Ovary (tissue), 10 donors: ENCODE measurements at places on chromosomes 3 and 15. TPM values are rescaled to one million over a fixed set of nuclear protein-coding genes. Genes with fewer than 3 reads are reported as not detected.
A peak's percentile ranks its signal among the peaks of the same experiment; 100 is the strongest.

Gene KLHL40
- total RNA-seq: not detected

Gene C3orf22
- not detected for total RNA-seq

Gene CELSR3
- total RNA-seq: 1.7 TPM

Gene GMNC
- total RNA-seq: 6.8 TPM

Gene GABRR3
- total RNA-seq: not detected

Gene CCDC9B
- 1.8 TPM for total RNA-seq

DNA sequence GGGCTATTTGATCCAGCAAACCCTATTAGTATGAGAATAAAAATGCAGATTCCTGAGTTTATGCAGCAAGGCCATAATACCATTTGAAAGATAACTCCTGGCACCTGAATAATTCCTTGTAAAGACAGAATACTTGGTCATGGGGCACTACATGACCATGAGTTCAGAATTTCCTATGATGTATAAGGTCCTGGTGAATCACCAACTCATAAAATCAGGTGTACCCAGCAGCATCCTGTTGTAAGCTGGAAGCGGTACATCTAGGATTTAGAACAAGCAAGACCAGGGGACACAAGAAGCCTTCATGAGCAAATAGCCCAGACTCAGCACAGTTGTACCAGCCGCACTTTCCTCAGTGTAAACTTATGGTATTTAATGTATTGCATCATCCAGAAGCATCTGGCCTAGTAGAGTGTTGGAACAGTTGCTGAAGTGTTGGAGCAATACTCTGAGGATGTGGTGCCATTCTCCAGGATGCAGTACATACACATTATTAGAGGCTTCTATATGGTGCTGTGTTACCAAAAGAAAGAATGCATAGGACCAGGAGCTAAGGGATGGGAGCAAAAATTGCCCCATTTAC is 233.4 kb downstream of the SQOR start:
- H3K4me3 ChIP-seq: no peak overlapping the region
- DNase-seq: no peak
- no peaks in the 10 kb centered on the region for H3K4me1 ChIP-seq
- H3K36me3 ChIP-seq: no peaks in the 10 kb centered on the region
- H3K27ac ChIP-seq: no peak overlapping the region

DNA sequence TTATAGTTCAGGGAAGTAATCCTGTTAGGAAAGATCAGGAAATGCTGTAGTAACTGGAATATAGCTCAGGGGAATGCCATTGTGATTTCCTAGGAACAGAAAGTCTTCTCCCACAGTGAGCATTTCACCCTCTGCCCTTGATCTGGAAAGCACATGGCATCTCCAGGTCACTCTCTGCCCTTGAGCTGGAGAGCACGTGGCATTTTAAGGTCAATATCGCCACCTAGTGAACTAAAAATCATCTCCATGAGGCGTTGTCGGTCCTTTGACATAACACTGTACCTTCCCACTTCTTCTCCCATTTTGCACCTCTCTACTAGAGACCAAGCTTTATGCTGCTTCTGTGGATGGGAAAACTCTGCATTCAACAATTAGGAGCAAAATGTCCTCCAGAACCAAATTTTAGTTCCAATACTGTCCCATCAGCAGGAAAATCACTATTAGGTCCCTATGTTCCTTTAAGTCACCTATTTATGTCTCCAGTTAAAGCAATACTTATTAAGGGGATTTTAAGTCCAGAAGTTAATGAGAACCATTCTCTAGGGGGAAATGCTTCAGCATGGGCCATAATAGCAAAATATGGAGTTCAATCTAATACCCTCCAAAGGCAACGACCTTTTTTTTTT is 54.7 kb upstream of the GK5 start:
- peaks cover 2% of the 10 kb centered on the region for H3K4me1 ChIP-seq
- no peaks in the 10 kb centered on the region for H3K27me3 ChIP-seq
- no peaks in the 10 kb centered on the region for H3K36me3 ChIP-seq

DNA sequence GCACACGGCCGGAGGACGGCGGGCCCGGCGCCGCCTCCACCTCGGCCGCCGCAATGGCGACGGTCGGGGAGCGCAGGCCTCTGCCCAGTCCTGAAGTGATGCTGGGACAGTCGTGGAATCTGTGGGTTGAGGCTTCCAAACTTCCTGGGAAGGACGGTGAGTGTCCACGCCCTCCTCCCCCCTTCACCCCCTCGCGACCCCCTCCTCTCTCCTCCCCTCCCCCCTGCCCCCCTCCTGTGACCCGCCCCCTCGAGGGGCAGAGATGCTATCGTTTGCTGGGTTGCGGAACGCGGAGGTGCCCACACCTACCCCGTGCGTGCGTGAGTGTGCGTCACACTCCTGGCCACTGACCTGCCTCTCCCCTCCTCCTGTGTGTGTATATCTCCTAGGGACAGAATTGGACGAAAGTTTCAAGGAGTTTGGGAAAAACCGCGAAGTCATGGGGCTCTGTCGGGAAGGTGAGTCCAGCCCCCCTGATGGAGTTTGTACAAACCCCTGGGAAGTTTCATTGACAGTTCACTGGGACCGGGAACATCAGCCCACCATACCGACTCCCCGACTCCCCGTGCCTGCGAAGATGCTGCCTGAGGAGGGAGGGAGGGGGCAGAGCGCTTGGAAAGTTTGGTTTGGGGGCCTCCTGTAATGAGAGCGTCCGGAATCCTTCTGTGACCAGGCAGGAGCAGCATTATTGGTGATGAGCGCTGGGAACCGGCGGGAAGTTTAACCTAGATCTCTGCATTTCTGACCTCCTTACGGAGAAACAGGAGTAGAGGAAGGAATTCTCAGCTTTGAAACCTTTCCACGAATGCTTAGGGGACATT is 795 bp upstream of the SCAANT1 start:
- H3K27me3 ChIP-seq: no peaks in the 10 kb centered on the region
- peaks cover 5% of the 10 kb centered on the region for H3K4me1 ChIP-seq
- peak overlapping the region; percentile 96 for H3K27ac ChIP-seq

GRCh38 chr3:133277813-133278212 is 122.0 kb upstream of the BFSP2 start:
- H3K4me1 ChIP-seq: no peaks in the 10 kb centered on the region
- H3K36me3 ChIP-seq: no peaks in the 10 kb centered on the region
- DNase-seq: no peak
- H3K27me3 ChIP-seq: no peaks in the 10 kb centered on the region

DNA sequence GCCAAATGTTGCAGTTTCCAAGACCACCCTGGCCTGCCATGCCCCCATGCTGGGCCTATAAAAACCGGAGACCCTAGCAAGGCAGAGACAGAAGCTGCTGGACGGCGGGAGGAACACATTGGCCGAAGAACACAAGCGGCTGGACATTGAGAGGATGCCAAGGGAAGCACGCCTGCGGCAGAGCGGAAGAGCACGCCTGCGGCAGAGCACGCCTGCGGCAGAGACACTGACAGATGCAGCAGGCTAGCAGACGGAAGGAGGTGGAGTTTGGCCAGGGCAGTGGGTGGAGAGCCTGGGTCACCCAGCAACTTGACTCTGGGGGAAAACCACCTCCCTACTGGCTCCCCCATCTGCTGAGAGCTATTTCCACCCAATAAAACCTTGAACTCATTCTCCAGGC is 322.3 kb upstream of the TBL1XR1 start:
- H3K27ac ChIP-seq: no peak overlapping the region

DNA sequence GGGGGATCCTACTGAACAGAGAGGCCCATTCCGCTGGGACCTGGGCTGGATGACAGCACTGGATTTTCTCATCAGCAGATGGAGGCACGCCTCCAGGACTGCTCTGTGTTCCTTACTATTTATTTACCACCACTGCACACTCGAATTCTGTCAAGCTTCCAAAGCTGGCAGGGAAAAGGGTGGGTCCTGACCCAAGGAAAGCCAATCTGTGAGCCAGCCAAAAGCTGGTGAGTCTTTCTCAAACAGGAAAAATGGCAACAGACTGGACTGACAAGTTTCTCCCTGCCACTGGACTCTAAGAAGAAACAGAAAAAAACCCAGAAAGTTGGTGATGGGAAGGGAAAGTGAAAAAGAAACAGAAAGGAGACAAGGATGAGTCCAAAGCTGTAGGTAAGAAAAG is 37.8 kb downstream of the CD47 start:
- no peak overlapping the region for H3K27ac ChIP-seq
- DNase-seq: no peak
- no peaks in the 10 kb centered on the region for H3K4me1 ChIP-seq
- H3K36me3 ChIP-seq: no peaks in the 10 kb centered on the region

DNA sequence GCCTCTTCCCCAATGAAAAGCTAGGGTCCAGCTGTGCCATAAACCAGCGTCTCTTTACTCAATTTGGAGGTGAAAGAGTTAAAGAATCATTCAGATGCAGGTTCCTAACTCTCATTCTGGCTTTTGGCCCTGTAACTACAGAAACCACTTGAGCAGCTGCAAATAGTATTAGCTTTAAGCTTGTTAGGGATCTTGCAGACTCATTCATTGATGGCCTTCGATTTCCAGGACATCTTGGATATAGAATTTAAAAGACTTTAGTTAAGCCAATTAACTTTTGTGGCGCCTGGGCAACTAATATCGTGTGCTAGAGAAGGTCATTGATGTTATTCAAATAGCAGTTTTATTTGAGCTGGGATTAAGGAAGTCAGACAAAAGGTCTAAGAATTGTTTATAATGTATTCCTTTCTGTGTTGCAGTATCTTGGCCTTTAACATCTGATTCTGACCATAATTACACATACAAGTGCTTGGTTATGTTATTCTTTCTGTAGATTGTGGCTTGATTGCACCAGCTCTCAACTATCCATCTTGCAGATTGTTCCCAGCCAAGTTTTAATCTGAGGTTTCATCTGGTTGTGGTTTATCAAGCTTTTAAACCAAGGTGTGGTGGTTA is 185.3 kb downstream of the CACNA2D3 start:
- H3K4me3 ChIP-seq: no peak overlapping the region
- DNase-seq: no peak
- no peaks in the 10 kb centered on the region for H3K27me3 ChIP-seq
- no peaks in the 10 kb centered on the region for H3K36me3 ChIP-seq
- no peaks in the 10 kb centered on the region for H3K4me1 ChIP-seq
- H3K27ac ChIP-seq: no peak overlapping the region

DNA sequence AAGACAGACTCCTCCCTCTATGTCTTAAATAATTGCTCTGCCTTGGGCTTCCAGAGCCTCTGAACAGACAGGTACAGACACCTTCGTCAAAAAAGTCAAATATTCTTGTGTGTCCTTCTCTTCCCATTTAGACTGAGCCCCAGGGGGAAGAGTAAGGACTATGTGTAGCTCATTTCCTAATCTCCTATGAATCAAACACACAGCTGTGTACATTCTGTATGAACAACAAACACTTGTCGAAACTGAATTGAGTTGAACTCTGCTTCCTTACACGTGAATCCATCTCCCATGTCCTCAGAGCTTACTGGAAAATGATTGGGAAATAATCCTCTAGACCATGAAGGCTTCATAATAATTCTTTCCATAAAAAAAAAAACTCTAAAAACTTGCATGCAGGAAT is 80.8 kb downstream of the MOBP start:
- H3K36me3 ChIP-seq: no peaks in the 10 kb centered on the region

DNA sequence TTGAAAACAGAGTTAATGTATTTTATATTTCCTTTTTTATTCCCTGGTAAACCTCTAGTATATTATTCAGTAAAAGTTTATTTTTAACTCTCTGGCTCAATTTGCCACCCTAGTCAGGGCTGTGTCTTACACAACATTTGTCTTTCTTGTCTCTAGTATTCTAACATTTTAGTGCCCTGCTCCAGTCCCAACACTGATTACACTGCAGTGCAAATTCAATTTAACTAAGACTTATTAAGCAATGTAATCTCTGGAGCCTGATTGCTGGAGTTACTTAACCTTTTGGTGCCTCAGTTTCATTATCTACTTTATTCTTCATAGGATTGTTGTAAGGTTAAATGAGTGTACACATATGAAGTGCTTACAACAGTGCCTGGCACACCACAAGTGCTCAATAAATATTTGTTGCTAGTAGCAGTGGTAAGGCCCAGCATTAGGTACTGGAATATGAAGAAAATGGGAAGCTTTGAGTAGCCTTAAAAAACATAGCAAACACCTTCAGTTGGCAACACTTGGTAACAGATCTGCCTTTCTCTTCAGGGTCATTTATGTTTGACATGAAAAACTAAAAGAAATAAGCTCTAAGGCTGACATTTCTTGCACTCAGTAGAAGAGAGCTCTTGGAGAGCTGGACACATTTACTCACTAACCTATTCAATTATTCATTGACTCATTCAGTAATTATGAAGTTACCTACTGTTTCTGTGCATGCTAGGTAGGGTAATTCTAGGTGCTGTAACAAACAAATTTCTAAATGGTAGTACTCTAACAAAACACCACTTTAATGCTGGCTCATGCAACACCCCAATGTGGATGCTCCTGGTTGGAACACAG is 364.5 kb upstream of the EPHA3 start:
- no peak overlapping the region for H3K27ac ChIP-seq
- no peaks in the 10 kb centered on the region for H3K27me3 ChIP-seq
- no peaks in the 10 kb centered on the region for H3K4me1 ChIP-seq
- H3K4me3 ChIP-seq: no peak overlapping the region

DNA sequence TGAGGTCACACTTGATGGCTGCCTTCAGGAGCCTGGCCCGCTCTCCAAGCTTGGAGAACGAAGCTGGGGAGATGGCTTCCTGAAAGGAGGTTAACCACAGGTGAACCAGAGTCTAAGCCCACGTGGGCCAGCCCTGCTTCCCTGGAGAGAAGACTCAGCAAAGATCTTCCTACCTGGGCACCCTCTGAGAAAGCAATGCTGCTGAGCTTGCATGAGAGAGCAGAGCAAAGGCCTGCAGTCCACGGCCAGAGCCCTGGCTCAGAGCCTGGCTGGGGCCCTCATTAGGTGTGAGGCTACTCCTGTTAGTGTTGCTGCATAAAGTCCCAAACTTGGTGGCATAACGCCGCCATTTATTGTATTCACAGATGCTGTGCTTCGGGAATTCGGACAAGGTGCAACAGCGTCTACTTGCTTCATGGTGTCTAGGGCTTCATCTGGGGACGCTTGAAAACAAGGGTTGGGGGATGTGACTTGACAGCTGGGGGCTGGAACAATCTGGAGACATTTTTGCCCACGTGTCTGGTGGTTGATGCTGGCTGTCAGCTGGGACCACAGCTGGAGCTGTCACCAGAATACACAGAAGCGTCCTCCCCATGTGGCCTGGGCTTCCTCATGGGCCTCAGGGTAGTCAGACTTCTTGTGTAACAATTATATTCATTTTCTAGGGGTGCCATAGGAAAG is 87.9 kb upstream of the MEF2A start:
- H3K36me3 ChIP-seq: no peaks in the 10 kb centered on the region
- H3K27me3 ChIP-seq: no peaks in the 10 kb centered on the region
- no peak for DNase-seq
- no peaks in the 10 kb centered on the region for H3K4me1 ChIP-seq
- no peak overlapping the region for H3K4me3 ChIP-seq

GRCh38 chr15:33963831-33964664 is 4.2 kb upstream of the CHRM5 start:
- H3K4me1 ChIP-seq: no peaks in the 10 kb centered on the region
- no peak overlapping the region for H3K27ac ChIP-seq
- H3K27me3 ChIP-seq: no peaks in the 10 kb centered on the region
- no peak for DNase-seq
- no peak overlapping the region for H3K4me3 ChIP-seq

GRCh38 chr3:51798411-51798963 is 19.4 kb upstream of the IQCF6 start:
- no peak overlapping the region for H3K27ac ChIP-seq
- no peak for DNase-seq

- no peaks in the 10 kb centered on the region for H3K4me1 ChIP-seq
- H3K4me3 ChIP-seq: no peak overlapping the region
Observed at GRCh38 chr3:102619361-102619760, 184.5 kb downstream of the ZPLD1 start.

- no peak overlapping the region for H3K4me3 ChIP-seq
- no peak overlapping the region for H3K27ac ChIP-seq
- no peaks in the 10 kb centered on the region for H3K4me1 ChIP-seq
Observed at GRCh38 chr3:53003320-53003719, 42.6 kb downstream of the SFMBT1 start.

GRCh38 chr3:119976214-119976613 is 118.0 kb downstream of the GSK3B start:
- H3K27ac ChIP-seq: no peak overlapping the region
- H3K4me1 ChIP-seq: no peaks in the 10 kb centered on the region
- no peaks in the 10 kb centered on the region for H3K27me3 ChIP-seq
- DNase-seq: no peak
- no peak overlapping the region for H3K4me3 ChIP-seq
- H3K36me3 ChIP-seq: no peaks in the 10 kb centered on the region
